ENCODE measurements at places on chromosomes 6 and 20.

- DNase-seq: no peak
Measured at GRCh38 chr6:143823548-143823947, 19.6 kb upstream of the LTV1 start.

- DNase-seq: no peak
Measured at GRCh38 chr20:45470262-45470931, 844 bp downstream of the WFDC2 start.

- no peak for DNase-seq
Measured at GRCh38 chr6:18784794-18785193, 397.6 kb downstream of the RNF144B start.

GRCh38 chr6:53239526-53239925, 90.9 kb upstream of the GCM1 start:
- no peak for DNase-seq

DNA sequence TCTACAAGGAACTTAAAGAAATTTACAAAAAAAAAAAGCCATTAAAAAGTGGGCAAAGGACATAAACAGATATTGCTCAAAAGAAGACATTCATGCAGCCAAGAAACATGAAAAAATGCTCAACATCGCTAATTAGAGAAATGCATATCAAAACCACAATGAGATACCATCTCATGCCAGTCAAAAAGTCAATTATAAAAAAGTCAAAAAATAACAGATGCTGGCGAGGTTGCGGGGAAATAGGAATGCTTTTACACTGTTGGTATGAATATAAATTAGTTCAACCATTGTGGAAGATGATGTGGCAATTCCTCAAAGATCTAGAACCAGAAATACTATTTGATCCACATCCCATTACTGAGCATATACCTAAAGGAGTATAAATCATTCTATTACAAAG, 411.9 kb upstream of the MARCKS start:
- DNase-seq: no peak

- DNase-seq: no peak
Measured at GRCh38 chr6:13053006-13053461, 275.3 kb downstream of the TBC1D7 start.
